ENCODE measurements at places on chromosomes 5 and 9. TPM values are rescaled to one million over a fixed set of nuclear protein-coding genes. Genes with fewer than 3 reads are reported as not detected.

DNA sequence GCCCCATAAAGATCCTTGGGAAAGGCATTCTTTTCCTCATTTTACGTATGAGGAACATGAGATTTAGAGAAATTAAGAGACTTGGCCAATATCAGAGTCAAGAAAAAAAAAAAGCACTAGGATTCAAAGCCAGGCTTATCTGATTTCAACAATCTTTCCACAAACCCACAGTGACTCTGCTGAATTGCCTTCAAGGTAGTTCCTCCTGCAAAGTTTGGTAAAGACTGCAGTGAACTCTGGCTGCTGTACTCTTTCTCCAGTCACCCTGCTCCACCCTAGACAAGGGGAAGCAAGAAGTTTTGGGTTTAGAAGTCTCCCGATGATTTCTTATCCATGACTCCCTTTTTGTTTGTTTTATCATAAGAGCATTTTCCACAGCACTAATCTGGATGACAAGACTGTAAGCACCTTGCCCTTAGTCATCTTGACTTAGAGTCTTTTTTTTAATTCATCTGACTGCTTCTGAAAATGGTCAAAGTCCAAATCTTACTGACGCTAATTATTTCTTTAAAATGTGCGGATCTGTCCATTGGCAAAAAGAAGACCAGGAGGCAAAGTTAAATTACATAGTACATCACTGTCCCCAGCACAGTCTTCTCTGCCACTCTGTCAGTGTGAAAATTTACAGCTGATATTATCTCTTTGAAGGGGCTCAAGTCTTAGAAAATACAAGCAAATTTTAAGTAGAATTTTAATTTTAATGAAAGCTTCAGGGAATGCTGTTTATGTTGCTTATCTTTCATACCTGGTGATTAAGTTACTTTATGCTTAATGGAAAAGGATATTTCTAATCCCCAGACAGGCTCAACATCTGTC, 180.1 kb downstream of the TTLL11 start:
- DNase-seq: no peak

GRCh38 chr5:58187432-58188261, 272.2 kb downstream of the PLK2 start:
- no peak for DNase-seq

- DNase-seq: no peak
These were observed 3.1 kb upstream of the CAMLG start for GRCh38 chr5:134735243-134735642.

The ENTPD2 gene
- total RNA-seq: 4.9 TPM

- DNase-seq: no peak
These were observed 285.1 kb upstream of the ADAMTS16 start for GRCh38 chr5:4855036-4855435.

The FAM78A gene
- 2.5 TPM for total RNA-seq

DNA sequence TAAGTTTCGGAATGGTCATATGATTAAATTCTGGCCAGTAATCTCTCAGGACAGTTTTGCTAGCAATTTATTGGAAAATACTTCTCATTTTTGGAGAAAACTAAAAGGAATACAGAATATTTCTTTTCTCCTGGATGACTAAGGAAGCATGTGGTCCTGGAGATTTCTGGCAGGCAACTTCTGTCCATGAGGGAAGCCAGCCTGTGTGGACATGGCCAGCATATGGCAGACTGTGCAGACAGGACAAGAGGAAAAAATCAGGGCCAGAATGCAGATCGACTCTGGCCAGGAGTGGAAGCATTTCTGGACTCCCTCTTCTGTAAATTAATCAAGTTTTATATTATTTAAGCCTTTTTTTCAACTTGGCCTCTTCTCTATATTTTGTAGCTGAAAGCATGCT, 100.4 kb upstream of the CDH18 start:
- DNase-seq: no peak

DNA sequence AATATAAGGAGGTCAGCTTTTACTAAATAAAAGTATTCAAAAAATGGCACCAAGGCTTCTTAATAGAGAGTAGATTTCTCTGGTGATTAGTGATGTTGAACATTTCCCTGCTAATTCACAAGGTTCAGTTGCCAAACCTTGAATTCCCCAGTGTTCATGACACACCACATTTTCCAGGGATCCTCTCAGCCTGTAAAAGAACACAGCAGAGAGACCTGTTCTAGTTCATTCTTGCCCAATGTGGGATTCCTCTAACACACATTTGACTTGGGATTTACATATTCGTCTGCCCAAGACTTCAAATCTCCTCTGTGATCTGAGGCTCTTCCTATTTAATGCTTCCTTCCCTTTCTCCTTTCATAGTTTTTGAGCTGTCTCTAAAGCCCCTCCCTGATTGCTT, 273.2 kb upstream of the CDH9 start:
- DNase-seq: no peak

DNA sequence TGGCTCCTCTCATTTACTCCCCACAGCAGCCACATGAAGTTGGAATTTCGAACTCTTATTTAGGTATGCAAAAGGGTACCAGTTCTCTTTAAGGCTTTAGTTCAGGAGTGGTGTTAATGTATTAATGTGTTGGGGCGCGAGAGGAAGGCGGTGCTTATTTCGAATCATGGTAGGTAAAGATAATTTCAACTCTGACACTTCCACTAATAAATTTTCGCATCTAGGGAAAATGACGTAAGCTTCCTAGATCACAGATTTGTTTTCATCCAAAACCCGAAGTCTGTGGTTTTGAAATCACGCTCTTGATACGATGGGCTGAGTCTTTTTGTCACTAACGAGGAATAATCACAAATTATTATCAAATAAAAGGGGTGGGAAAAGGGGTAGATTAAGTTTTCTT, 681 bp downstream of the PPWD1 start:
- DNase-seq: no peak

- no peak for DNase-seq
These were observed 7.4 kb upstream of the DCTN4 start for GRCh38 chr5:150766251-150766650.

DNA sequence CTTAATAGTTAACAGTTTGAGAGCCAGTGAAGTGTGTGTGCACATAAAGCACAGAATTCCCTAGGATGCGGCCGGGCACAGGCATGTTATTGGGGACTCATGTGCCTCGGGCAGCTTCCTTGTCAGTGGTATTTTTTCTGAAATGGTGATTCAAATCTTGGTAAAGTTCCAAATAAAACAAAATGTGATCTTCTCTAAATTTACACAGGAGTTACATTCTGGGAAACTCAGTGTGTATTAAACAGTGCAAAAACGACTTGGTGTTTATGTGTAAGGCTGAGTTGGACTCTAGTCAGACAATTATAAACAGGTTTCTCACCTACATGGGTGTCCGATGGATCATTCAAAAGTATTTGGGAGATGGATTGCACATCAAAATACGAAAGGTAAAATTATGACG, 48.9 kb downstream of the BOD1 start:
- no peak for DNase-seq

The BTNL8 gene
- total RNA-seq: not detected

DNA sequence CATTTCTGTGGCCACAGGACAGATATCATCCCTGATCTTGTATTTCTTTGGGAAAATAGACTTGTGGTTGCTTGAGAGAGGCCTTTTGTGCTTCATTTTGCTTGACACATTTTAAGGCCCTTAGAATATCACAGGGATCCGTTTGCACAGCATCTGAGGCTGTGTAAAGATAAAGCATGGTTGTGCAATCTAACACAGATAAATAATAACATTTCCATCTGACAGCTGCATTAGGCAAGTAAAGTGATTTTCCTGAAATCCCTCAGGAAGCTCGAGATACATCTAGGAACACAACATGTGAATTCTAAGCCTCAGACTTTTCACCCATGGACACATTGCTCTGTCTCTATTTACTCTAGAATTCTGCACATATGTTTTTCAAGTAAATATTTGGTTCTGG, 212.8 kb upstream of the ADAMTSL1 start:
- no peak for DNase-seq

DNA sequence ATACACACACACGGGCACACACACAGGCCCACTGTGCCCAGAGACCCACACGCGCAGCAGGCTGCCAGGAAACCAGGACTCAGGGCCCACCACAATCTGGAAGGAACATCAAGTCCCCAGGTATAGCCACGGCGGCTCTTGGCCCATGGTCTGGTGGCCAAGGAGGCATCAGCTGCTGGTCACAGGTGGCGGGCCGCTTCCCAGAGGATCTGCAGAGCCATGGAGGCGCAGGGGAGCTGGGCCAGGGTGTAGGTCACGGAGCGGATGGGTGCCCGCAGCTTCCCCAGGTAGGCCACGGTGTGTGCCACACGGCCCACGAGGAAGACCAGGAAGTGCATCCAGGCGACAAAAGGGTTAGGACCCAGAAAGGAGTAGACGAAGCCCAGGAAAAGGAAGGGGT, 13.4 kb downstream of the PTGES start:
- no peak for DNase-seq

- peak; percentile 92 for DNase-seq
These were observed 50.5 kb upstream of the SH3PXD2B start for GRCh38 chr5:172504701-172505402.

GRCh38 chr5:10133830-10134229, 115.9 kb downstream of the ATPSCKMT start:
- no peak for DNase-seq

DNA sequence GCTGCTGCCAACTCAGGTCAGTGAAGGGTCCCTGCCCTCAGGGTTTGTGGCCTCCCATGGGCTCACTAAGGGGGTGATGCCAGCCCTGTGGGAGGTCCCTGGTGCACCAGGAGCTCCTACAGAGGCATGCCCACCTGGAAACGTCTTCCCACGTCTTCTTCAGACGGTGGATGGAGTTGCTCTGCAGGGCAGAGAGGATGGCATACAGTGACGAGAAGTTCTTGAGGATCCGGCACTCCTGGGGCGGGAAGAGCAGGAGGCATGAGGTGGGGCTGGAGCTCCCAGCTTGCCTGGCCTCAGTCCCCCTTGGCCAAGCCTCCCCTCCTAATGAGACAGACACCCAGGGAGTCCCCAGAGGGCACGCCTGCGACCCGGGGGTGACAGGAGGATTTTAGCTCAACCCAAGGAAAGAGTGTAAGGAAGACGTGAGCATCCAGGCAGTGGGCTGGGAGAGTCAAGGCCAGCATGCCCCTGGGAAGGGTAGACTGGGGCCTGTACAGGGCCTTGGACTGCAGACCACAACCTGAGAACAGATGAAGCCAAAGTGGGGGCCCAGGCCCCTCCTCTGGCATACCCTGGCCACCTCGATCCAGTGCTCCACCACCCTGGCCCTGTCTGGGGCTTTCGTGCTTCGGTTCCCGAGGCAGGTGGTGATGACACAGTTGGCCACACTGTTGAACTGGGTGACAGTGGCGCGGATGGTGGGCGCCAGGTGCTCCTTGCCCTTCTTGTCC, 14.4 kb downstream of the RALGDS start:
- DNase-seq: no peak

DNA sequence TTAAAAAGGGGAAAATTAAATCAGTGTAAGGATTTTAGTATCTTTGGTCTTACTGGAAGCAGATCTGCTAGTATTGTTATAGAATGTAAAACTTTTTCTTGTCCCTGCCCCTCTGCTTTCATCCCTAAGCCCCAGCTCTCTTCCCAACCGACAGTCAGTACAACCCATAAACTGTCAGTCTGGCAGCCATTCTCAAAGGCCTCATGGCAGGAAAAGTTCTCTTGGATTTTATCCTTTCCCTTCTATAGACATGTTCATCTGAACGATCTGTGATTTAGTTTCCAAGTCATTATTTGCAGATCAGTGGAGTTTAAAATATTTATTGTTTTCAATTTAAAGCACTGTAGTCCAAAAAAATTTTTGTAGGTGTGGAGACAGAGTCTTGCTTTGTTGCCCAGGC, 39.2 kb downstream of the ARRDC3 start:
- no peak for DNase-seq

DNA sequence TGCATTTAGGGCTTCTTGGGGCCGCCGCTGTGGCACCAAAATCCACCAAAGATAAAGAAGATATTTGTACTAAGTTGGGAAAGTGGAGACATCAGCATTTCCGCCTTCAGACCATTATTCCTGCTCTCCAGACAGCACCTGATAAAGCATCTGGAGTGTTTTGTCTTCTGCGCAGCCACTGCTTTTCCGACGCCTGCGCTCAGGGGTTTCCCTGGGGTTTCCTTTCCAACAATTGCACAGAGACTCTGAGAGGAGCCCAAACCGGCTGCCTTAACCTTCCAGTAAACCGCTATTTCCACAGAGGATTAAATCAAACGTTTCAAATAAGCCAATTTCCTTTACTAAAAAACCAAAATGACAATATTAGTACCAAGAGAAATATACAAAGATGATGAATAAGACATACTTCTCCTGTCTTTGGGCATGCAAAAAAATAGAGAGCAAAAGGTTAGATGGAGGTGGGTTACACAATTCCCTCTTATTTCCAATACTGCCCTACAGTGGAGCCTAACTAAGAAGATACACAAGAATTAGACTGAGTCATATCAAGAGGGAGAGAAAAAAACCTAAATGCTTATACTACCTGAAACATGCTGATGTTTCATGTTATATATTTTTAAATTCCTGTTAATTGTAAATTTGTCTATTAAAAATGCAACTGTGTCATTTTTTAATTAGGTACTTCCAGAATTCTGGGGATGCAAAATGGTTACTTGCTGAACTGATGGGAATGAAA, 98.4 kb downstream of the MAPKAP1 start:
- DNase-seq: no peak

The ACTBL2 gene
- total RNA-seq: not detected

The TRPM3 gene
- total RNA-seq: 0.25 TPM

- no peak for DNase-seq
These were observed 23.5 kb upstream of the TTLL11 start for GRCh38 chr9:122116448-122117173.

DNA sequence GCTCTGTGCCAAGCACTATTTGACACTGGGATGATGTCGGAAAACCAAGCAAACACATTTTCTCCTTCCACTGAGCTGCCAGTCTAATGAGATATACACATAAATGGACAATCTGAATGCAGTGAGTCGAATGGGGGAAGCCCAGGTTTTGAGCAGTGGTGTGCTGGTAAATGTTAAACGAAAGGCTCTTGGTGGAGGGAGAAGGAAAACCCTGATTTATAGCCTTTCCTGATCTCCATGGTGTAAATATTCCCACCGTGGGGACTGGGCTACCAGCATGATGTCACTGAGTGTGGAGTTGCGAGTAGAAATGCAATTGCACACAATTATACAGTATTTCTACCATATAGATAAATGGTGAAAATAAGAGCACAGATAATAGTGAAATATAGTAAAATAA, 5.0 kb upstream of the GSN start:
- no peak for DNase-seq

GRCh38 chr5:10631316-10631996, 67.6 kb downstream of the ANKRD33B start:
- no peak for DNase-seq

- no peak for DNase-seq
These were observed 43.6 kb downstream of the GRIA1 start for GRCh38 chr5:153534102-153534501.
